ENCODE measurements at places on chromosomes 6 and 20.
A peak's percentile ranks its signal among the peaks of the same experiment; 100 is the strongest.

- DNase-seq = no peak
These were observed 99.2 kb downstream of the JPH2 start for GRCh38 chr20:44087857-44088120.

DNA sequence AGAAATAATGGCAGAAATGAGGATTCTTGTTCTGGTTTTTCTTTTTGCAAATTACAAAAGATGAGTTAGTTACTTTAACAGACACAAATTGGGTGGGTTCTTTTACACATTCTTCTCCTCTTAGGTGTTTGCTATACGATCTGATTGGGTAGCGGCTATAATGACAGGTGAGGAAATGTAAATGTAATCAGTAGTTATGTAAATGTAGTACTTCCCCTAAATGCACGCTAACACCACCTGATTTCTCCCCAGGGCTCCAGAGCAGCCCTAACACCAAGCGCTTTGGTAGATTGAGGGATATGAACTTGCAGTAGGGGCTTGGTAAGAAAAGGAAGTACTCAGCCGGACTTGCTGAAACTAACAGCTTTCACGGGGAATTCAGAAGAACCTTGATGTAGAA lies 499.4 kb upstream of the NOX3 start:
- no peak for DNase-seq

DNA sequence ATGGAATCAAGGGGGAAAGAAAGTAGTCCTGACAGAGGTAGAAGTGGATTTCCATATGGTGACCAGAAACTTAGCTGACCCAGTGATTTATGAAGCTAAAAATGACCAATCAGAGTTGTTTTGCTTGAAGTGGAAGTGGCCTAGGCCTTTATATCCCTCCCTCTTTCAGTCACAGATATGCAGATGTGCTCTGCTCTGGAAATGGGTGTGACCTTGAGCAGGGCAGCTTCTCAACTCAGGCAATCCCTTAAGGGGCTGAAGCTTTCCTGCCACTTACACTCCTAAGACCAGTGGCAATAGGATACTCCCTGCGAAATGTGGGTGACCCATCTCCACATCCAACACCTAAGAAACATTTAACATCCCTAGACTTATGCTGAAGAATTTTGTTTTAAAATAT lies 256.6 kb downstream of the EYS start:
- DNase-seq = no peak

- DNase-seq = peak; percentile 13
These were observed 226.2 kb upstream of the MARCKS start for GRCh38 chr6:113630738-113631535.

DNA sequence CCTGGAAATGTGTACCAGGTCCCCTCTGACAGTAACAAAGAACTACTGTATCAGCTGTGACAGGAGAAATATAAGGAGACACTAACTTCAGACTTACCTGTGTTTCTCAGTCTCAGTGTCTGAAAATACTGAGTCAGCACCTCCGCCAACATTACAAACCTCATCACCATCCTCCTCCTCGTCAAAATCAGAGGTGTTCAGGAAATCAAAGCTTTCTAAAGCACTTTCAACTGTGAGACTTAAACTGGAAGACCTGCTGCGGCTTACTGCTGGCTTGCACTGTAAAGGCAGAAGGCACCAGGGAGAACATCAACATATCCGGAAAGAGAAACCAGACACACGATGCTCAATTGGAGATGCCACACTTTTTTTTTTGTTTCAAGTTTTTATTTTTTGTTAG lies 40.3 kb upstream of the ARMH2 start:
- DNase-seq = no peak

DNA sequence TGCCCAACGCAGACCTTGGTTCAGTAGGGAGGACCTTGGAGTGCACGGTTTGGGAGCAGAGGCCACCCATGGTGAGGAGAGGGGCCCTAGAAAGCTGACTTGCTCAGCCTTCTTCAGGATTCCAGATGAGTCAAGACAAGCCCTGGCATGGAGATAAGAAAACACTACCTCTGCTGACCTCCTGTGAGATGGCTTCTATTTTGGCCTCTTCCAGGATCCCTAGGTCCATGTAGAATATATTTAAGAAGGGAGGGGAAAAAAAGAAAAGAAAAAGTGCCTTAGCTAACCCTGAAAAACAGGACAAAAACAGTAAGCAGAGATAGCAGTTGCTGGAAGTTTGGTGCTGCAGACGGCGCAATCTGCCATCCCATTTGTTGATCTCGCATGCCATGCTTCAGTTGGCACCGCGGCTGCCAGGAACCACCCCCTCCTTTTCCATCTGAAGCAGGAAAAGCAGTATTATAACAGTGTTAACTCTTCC lies 100.0 kb downstream of the ARMC2 start:
- DNase-seq = no peak

- DNase-seq = no peak
These were observed 228.8 kb upstream of the THEMIS start for GRCh38 chr6:128129679-128130078.

DNA sequence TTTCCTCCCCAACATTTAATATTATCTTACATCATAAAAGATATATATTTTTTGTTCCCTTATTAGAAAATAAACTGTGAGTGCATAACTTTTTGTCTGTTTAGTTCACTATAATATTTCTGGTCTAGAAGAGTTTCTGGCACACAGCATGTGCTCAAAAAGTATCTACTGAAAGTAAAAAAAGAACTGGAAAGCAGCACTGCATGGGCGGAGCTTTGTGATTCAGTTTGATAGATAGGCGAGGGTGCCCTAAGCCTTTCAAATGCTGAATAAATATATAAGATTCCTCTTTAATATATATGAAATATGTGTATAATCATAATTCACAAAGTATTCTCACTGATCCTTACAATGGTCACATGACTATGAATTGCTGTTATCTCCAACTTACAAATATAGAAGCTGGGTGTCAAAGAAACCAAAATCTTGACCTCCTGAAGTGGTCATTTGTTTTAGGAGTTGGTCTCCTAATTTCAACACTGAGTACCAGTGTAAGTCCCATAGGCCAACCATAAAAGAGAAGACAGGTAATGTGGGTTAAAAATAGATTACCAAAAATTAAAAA lies 50.8 kb downstream of the OR2B2 start:
- DNase-seq = no peak

DNA sequence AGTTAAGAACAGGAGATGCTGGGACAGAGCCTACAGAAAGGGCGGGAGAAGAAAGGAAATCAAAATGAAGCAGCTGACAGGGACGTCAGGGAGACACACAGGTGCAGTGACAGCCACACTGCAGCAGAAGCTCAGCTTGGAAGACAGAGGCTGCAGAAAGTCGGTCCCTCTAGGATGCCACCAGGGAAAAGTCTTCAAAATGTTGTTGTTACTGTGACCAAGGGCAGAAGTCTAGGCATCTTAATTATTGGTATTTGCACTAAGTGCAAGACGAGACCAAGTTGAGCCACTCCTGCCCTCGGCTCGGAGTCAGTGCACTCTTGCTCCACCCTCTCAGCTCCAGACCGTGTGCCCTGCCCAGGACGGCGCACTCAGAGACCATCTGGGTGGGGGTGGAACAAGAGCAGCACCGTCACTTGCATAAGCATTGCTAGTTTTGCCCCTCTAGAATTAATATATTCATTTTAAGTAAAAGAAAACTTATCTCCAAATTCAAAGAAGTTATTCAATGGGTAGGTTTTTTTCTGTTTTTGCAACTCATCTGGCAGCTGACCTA lies 2.6 kb downstream of the PRR18 start:
- no peak for DNase-seq

DNA sequence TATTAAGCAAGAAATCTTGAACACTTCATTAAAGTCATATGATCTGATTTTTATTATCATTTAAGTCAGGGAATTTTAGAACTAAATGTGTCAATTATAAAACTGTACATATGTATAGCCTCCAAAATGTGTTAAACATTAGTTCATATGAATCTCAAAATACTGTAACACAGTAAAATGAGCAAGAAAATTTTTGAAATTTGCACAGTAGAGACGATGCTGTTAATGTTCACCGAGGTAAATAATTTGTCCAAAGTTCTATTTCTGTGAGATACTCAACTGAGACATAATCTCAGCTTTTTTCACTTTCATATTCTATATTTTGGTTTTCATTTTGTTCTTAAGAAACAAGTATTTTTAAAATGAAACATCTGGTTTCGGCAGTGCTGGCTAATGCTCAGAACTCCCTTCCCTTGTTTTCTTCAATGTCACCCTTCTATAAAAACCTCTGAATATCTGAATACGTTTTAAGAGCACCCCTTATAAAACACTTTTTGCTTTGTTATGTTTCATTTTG lies 353.1 kb downstream of the LAMA2 start:
- no peak for DNase-seq
